ENCODE measurements at places on chromosomes 4 and X. TPM values are rescaled to one million over a fixed set of nuclear protein-coding genes. Genes with fewer than 3 reads are reported as not detected.

The SSX5 gene
- polyA plus RNA-seq: not detected

DNA sequence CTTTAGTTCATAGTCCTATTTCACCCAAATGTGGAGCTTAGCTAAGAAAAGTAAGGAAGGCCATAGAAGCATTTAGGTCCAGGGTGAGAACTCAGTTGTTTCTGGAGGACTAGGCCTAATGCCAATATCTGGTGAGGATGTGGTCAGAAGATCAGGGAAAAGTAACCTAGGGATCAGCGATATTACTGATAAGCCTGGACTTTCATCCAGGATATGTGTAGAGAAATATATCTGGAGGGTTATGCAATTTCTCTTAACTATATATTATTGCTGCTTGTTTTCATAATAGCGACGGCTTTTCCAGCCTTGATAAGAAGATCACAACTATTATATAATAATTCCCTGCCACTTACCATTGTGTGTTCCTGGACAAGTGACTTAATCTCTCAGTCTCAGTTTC, 81.1 kb downstream of the FRAS1 start:
- DNase-seq: no peak

GRCh38 chr4:17605236-17605635, 9.2 kb upstream of the MED28 start:
- no peak for DNase-seq

GRCh38 chr4:63169836-63170235, 1239.4 kb downstream of the TECRL start:
- DNase-seq: no peak

The CT47A7 gene
- not detected for polyA plus RNA-seq

The GPR173 gene
- not detected for polyA plus RNA-seq

DNA sequence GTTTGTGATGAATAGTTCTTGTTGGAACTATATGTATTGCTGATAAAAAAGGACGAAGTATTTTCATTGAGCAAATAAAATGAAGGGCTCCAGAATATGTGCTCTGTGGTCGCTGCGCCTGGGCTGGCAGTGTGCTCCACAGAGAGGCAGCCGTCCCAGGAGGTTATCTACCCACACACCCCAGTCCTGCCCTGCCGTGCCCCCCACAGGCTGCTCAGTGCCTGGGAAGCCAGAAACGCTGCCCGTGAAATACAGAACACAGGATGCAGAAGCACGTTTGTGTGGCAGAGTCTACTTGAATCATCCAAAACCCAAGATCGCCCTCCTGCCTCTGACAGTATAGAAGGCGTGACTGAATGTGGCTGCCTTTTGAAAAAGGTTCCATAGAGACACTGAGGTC, 1.4 kb downstream of the CLDN22 start:
- DNase-seq: peak; percentile 20

DNA sequence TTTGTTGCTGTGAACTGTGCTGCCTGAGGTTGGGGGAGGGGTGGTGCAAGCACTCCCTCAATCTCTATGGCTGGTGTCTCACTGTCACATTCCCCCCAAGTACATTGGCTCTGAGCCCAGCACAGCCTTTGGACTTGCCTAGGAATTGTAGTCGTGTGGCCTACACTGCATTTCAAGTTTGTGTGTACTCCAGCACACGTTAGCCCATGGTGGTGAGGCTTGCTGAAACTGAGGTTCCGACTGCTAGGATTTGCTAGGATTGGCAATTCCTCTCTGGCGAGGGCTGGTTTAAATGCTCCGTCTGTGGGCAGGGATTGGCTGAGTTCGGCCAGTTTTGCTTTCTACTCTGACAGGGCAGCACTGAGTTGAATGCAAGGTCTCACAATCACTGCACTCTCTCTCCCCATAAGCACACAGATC, 121.7 kb upstream of the CXXC4 start:
- no peak for DNase-seq

The TCEAL7 gene
- not detected for polyA plus RNA-seq

The NMU gene
- polyA plus RNA-seq: not detected

The OTUD4 gene
- polyA plus RNA-seq: 13.0 TPM

The LEF1 gene
- polyA plus RNA-seq: 28.7 TPM

- no peak for DNase-seq
Measured at GRCh38 chrX:94854251-94854650, 1180.2 kb downstream of the FAM133A start.

- no peak for DNase-seq
Measured at GRCh38 chr4:588351-588849, 12.3 kb upstream of the TMEM271 start.

The FUNDC1 gene
- 29.3 TPM for polyA plus RNA-seq

GRCh38 chr4:7042503-7043283, 479 bp upstream of the TADA2B start:
- peak; percentile 95 for DNase-seq
